Pons (tissue), 1 donor: ENCODE measurements at places on chromosomes 7 and 10.

- no peak for DNase-seq
Observed at GRCh38 chr7:151696721-151697514, 177.2 kb upstream of the RHEB start.

DNA sequence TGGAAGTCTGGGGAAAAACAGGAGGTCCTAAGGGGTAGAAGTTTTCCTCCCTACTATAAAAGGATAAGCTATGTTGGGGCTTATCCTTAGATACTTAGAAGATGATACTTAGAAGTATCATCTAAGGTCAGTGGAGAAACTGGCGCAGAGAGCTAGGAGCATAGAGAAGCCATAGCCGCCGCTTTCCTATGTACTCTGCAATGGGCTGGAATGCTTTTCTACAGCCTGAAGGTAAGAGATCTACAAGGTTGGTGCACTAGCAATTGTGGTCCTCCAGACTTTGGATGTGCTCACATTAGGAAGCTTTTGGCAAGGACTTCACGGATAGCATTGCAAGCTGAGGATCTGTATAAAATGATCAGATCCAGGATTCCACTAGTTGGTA, 12.4 kb upstream of the OPTN start:
- no peak for DNase-seq

- no peak for DNase-seq
Observed at GRCh38 chr7:46089281-46089680, 168.2 kb upstream of the IGFBP3 start.

- no peak for DNase-seq
Observed at GRCh38 chr10:101489355-101489754, 98.7 kb downstream of the POLL start.

GRCh38 chr7:36521133-36521532, 131.5 kb downstream of the ANLN start:
- DNase-seq, result no peak
